AG09309 (cell line): ENCODE measurements at places on chromosomes 7 and 10.

DNA sequence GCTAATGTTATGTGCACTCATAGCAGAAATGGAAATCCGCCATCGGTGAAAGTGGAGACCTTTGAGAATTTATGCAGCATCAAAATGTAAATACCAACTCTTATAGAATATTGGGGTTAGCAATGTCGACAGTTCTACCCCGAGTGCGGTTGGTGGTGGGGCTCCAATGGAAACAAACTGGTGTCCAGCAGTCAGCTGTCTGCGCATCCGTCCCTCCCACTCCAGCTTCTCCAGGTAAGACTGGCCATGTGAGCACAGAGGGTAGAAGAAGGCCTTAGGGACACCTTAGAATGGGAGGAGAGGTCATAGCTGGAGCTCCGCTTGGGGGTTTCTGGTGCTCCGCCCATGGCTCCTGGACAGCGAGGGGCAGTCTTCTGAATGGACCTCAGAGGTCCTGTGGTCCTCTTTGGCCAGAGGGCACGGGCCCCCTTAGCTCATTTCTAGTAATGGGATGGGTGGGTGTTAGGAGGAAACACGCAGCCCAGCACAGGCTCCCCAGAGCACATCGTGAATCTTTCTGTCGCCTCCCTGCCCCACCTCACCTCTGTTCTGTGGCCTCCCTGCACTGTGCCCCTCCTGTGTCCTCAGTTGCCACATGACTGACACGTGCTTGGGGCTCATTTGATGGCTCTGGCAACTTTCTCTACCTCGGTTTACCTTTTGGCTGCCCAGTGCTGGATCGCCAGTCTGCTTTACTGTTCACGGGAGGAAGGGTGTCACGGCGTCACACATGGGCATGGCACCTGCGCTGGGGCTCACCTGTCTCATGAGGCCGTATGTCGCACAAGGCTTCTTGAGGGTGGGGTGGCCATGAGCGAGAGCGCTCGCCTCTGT is 50.0 kb downstream of the MGMT start:
- DNase-seq = no peak

DNA sequence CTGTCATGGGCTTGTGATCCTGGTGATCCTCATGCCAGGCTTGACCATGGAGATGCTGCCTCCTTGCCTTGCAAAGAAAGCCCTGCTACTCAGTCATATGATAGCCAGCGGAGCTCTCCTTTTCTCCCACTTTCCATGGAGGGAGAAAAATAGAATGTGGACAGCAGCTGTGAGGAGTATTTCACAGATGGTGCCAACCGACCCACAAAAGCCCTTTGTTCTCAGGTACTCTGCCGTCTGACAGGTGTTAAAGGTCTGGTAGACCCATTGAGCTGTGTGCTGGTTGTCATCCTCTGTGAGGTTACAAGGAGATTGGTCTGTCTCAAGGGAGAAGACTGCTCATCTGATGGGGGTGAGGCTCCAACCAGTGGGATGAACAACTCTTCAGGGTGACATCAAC is 29.5 kb upstream of the COBL start:
- DNase-seq = no peak

GRCh38 chr7:55474944-55475854 is 97.1 kb downstream of the VOPP1 start:
- no peak for DNase-seq

DNA sequence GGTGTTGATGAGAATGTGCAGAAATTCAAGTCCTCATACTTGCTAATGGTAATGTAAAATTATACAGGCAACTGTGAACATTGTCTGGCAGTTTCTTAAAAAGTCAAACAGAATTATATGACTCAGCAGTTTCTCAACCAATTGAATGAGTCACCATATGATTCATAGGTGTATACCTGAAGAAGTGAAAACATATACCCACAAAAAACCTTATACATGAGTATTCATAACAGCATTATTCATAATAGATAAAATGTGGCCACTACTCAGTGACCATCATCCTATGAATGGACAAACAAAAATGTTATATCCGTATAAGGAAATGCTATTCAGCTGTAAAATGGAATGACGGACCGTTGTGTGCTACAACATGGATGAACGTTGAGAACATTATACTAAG is 253.5 kb downstream of the MALRD1 start:
- DNase-seq = peak; percentile 10

DNA sequence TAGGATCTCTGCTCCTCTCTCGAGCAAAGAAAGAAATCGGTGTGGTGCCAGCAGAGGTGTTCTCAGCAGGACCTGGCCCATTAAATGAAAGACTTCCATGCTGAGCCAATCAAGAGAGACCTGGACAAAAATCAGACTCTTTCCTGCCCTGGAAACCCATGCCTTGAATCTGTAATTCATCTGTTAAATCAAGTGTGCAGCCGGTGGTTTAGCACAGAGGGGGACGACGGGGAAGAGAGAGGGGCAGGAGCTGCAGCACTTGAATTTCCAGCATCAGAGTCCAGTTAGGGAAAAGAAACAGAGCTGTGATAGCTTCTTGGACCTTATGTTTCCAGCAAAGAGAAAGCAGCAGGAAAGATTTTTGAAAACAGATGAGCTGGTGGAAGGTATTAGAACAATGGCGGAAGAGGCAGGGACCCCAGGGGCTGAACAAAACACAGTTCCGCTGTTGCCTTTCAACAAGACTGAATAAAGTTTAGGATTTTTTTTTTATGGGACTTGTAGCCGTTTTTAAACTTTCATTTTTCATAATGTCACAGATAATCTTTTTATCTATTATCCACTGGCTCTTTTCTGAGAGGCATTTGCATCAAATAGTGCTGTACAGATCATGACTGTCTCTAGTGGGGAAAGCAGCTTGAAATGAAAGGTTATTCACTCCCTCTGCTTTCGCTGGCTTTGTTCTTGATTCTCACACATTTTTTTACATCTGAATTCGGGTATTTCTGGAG is 543.6 kb upstream of the GALNT17 start:
- no peak for DNase-seq

DNA sequence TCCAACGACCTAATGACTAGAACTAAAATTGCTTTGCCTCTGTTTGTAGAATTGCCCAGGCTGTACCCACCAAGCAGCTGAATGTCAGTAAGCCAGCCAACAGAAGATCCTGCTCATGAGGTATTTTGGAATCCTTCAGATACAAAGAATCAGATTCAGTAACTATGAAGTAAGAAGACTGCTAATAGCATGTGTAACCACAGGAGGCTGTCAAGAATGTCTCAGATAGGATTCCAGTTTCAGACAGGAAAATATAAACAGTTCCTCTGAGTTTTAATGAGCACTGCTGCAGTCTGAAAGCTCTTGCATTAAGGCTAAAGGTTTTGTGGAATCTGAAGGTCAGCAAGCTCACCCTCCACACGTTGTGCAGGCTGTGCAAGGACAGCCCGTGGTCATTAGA is 112.6 kb upstream of the ADAM12 start:
- DNase-seq = peak; percentile 61

- DNase-seq = no peak
Measured at GRCh38 chr10:5573968-5574641, 49.3 kb downstream of the CALML3 start.

DNA sequence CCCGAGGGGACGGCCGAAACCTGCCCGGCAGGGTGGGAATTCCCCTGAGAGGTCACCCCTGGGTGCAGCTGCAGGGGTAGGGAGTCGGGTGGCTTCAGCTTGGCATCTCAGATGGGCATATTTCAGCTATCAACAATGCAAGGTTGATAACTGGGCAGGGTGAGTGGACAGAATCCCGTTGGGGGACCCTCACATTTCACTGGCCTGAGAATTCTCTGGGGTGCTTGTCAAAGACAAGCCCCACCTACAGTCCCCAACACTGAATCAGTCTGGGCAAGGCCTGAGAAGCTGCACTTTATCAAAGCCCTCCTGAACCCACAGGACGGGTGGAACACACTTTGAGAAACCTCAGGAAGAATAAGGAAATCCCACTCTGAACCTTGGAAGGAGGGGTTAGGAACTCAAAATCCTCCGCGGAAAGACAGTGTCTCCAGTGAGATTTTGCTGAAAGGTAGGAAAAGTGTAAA is 3.1 kb downstream of the RGS10 start:
- DNase-seq = no peak

DNA sequence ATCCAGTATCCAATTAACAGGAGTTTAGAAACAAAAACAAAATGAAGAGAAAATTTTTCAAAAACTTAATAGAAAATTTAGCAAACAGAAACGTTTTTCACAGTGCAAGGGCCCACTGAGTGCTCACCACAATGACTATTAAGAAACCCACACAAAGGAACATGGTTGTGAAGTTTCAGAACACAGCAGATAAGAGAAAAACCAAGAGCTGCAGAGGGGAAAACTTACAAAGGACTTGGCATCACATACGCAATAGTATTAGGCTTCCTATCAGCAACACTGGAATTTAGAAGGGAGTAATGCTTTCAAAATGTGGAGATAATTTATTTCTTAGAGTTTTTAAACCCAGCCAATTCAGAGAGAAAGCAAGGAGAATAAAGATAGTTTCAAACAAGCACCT is 1.7 kb upstream of the C7orf25 start:
- peak; percentile 48 for DNase-seq

- DNase-seq = no peak
Measured at GRCh38 chr10:78473006-78473405, 439.3 kb downstream of the RPS24 start.

DNA sequence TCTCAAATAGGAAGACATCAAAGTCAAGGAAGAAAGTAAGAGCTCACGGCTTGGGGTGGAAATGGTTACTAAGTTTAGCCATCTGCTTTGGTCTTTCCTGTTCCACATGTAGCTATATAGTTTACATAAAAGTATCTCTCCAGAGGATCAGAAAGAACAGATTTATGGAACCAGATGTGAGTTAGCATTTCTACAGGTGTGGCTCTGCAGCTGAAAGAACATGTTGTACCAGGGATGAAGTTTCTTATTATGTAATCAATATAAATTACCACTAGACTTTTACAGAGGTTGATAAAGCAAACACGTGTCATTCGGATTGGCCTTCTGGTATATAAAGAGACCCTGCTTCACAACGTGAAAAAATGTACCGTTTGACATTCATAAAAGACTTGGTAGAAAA is 19.9 kb downstream of the CALD1 start:
- DNase-seq = no peak

DNA sequence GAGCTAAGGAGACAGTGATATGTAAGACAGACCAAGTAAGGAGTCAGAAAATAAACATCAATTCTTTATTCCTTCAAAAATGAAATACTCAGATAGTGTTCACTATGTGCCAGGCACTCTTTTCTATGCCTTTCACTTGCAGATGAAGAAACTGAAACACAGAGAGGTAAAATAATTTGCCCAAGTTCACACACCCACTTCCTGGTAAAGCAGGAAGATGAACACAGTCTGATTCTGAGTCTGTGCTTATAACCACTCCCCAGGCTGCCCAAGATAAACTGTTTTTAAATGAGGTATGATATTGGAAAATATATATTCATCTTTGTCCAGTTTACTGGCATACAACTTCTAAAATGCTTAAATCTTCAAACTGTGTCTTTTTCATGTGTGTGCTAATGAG is 294.4 kb upstream of the NPVF start:
- DNase-seq = no peak

GRCh38 chr10:120689777-120690529 is 161.2 kb upstream of the WDR11 start:
- DNase-seq = no peak

GRCh38 chr10:86329093-86329710 is 37.4 kb downstream of the GRID1 start:
- DNase-seq = no peak

- no peak for DNase-seq
Measured at GRCh38 chr7:27586825-27587224, 75.9 kb downstream of the HIBADH start.

- no peak for DNase-seq
Measured at GRCh38 chr7:131583430-131583829, 27.0 kb upstream of the PODXL start.

DNA sequence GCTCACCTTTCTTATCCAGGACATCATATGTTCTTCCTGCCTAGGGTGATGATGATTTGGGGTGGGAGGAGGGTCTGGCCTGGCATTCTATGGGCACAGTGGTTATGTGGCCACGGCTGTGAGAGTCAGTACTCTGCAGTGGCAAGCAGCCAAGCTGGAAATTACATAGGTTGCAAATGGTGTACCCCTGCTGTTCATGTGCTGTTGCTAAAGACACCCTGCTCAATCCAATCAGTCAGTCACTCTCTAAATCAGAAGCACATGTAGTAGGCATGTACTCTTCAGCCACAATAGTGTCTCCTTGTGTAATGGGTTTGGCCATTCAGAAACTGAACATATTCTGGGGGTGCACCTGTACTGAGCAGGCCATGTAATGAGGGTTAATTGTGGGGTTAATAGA is 449.1 kb upstream of the ANKRD30A start:
- DNase-seq = no peak

GRCh38 chr10:102419269-102420180 is 940 bp upstream of the PSD start:
- no peak for DNase-seq

DNA sequence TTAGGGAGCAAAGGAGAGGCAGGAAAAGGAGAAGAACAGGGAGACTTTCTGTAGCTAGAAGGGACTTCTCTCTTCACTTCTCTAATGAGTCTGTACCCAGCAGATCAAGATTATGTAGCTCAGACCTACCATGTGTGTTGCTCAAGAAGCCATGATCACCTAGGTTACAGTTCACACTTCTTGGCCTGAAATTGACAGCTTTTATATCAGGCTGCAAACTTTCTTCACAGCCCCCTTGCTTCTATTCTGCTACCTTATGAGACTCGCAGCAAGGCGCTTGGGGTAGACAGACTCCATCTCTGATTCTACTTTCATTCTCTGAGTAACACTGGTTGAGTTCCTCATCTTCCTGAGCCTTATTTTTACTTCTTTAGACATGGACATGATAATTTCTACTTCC is 19.6 kb upstream of the GIMAP2 start:
- DNase-seq = no peak

GRCh38 chr10:28754930-28755718 is 77.8 kb downstream of the BAMBI start:
- no peak for DNase-seq

DNA sequence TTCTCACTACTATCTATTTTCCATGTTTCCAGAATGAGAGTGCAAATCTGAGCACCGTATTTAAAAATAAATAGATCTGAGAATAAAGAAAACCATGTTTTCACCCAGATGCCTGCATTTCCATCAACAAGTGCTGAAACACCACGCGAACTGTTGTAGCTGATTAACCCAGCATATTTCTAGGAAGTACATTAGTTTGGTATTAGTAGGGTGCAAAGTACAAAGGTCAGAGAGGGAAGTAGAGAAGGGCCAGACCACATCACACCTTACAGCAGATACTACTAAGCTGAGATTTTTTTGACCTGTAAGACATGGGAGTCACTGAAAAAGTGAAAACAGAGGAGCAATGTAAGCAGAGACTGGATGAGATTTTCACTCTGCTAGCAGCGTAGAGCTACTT is 181.3 kb downstream of the IMMP2L start:
- no peak for DNase-seq

- DNase-seq = peak; percentile 68
Measured at GRCh38 chr10:62384057-62384446, 9.9 kb downstream of the ZNF365 start.

GRCh38 chr7:78635026-78635793 is 818.3 kb downstream of the MAGI2 start:
- DNase-seq = no peak

DNA sequence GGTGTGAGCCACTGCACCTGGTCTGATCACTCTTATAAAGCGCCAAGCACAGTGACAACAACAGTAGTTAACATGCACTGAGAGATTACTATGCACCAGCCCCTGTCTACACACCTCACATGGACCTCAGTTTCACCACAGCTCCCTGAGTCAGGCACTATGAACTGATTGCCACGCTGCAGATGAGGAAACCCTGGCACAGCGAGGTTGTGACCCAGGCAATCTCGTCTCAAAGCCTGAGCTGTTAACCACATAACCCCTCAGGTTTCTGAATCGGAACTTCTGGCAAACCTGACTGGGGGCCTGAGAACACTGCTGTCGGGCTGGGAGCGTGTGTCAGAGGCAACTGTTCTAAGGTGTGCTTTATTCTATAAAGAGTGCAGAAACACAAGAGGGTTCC is 150.8 kb downstream of the RNF216 start:
- DNase-seq = no peak
